ENCODE measurements at places on chromosomes 16 and 17. TPM values are rescaled to one million over a fixed set of nuclear protein-coding genes. Genes with fewer than 3 reads are reported as not detected.

Gene SGSH
- total RNA-seq = 64.8 TPM

Gene STX1B
- 0.58 TPM for total RNA-seq

Gene LDHD
- 14.5 TPM for total RNA-seq

Gene SRRM2
- 677 TPM for total RNA-seq

Gene OSGIN1
- 22.4 TPM for total RNA-seq

Gene DRC7
- 1.9 TPM for total RNA-seq

Gene CDH8
- total RNA-seq = 0.43 TPM

Gene EPX
- not detected for total RNA-seq

Gene ARHGAP23
- total RNA-seq = 37.6 TPM

Gene TMEM238L
- 7.5 TPM for total RNA-seq

DNA sequence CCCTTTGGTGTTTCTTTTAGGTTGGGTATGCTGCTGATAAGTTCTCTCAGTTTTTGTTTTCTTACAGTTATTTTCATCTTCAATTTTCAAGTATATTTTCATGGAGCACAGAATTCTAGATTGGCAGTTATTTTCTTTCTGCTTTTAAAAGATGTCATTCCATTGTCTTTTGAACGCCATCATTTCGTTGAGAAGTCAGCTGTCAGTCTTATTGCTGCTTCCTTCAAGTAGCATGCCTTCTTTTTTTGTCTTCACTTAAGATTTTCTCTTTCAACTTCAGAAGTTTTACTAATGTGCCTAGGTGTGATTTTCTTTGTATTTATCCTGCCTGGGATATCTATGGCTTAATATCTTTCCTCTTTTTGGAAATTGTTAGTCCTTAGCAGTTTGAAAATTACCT is 262.2 kb upstream of the PMFBP1 start:
- no peak for DNase-seq

DNA sequence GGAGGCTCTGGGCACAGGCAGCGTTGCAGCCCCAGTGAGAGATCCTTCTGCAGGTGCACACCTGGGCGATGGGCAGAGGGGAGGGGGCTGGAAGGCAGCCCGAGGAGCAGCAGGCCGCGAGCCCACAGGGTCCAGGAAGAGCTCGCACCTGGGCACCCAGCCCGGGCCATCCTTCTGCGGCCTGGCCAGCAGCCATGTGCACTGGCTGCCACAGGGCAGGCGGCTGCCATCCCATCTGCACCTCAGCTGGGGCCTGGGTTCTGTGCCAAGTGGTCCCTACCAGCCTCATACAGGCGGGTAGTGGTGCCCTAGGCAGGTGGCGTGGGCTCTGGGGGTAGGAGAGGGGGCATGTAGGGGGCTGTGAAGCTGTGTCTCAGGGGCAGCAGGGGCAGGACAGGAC is 197.2 kb downstream of the RBFOX3 start:
- DNase-seq = no peak

DNA sequence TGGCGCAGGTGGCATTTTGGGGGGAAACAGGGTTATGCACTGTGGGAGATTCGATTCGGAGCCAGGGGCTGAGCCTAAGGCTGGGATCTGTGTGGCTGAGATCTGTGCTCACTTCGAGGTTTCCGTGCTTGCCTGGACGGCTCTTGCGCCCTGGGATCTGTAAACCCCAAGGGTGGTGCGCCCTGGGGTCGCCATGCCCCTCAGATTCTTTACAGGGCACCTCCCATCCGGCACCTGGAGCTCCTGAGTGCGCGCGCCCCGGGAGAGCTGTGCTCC is 377 bp downstream of the SLC13A5 start:
- DNase-seq = no peak

GRCh38 chr16:25317732-25318316 is 60.2 kb upstream of the ZKSCAN2 start:
- DNase-seq = no peak

DNA sequence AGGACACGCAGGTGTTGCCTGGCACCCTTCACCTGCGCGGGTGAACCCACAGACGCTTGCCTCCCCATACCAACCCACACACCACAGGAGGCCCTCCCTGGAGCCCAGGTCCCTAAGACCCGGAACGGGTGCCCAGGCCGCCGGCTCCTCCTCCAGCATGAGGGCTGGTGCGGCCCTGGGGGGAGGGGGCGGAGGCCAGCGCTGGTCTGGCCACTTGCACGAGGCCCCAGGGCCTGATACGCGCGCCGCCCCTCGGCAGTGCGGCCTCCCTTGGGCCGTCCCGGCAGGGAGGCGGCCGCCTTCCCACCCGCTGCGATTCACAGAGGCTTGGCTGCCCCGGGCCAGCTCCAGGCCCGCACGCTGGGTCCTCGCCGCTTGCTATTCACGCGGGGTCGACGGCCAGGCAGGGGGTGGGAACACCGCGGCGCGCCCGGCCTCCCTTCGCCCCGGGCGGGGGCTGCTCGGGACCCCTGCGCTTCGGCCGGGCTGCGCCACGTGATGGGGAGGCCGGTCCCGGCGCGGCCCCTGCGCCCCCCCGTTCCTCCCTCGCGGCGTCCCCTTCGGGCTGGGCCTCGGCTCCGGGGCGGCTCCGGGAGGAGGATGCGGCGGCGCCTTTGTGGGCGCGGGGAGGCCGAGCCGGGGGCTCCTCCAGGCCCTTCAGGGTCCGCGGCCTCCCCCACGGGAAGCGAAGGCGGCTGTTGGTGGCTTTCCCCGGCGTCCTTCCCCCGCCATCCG is 685 bp downstream of the FASN start:
- no peak for DNase-seq

DNA sequence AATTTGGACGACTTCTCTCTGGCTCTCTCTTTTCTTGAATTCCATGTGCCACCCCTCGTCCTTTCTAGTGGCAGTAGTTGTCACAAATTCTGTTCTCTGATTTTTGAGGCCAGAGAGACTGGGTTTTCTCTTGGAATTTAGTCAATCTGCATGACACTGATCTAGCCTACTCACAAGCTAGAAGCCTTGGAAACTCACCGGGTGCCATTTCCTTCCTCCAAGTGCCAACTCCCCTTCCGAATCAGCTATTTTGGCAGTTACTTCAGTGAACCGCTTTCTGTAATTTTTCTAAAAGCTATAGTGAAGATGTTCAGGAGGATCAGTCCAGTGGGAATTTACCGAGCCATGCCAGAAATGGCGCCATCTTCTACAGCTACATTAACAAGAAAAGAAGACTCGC is 228.9 kb downstream of the PMP22 start:
- DNase-seq = no peak

GRCh38 chr17:52674686-52675085 is 516.2 kb upstream of the CA10 start:
- no peak for DNase-seq

DNA sequence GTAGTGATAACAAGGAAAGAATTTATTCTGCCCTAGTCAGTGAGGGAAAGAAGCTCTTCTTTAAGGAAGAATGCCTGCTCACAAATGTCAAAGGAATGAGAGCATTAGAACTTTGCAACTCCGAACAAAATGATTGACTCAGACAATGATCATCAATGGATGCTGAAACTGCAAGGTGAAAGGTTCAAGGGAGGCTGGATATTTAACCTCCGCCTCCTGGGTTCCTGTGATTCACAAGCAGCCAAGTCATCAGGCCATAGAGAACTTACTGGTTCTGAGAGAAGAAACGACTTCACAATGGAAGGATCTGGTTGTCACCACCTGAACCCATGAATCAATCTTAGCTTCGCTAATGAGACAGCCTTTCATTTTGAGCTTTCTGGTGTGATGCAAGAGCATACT is 16.0 kb upstream of the SCNN1B start:
- DNase-seq = no peak

- no peak for DNase-seq
Measured at GRCh38 chr16:66572356-66572755, 6.1 kb downstream of the CMTM1 start.

DNA sequence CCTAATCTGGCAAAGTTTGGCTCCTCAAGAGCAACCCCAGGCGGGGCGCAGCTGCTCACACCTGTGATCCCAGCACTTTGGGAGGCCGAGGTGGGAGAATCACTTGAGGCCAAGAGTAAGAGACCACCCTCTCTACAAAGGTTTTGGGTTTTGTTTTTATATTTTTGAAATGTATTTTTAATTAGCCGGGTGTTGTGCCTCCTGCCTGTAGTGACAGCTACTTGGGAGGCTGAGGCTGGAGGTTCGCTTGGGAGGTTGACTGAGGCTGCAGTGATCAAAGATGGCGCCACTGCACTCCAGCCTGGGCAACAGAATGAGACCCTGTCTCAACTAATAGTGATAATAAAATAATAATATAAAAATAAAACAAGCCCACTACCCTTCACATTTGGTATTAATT is 756 bp upstream of the USP7 start:
- DNase-seq = no peak

- DNase-seq = no peak
Measured at GRCh38 chr17:49260817-49261291, 30.3 kb upstream of the PHOSPHO1 start.

DNA sequence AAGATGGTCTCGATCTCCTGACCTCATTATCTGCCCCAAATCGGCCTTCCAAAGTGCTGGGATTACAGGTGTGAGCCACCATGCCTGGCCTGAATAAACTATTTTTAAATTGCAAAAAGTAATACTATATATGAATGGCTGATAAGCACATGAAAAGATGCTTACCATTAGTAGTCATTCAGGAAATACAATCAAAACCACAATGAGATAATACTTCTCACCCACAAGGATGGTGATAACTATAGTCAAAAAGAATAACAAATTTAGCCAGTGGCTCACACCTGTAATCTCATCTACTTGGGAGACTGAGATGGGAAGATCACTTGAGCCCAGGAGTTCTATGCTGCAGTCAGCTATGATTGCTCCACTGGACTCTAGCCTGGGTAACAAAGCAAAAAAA is 2.4 kb upstream of the TACO1 start:
- no peak for DNase-seq

- no peak for DNase-seq
Measured at GRCh38 chr17:68567035-68567434, 34.1 kb downstream of the FAM20A start.

DNA sequence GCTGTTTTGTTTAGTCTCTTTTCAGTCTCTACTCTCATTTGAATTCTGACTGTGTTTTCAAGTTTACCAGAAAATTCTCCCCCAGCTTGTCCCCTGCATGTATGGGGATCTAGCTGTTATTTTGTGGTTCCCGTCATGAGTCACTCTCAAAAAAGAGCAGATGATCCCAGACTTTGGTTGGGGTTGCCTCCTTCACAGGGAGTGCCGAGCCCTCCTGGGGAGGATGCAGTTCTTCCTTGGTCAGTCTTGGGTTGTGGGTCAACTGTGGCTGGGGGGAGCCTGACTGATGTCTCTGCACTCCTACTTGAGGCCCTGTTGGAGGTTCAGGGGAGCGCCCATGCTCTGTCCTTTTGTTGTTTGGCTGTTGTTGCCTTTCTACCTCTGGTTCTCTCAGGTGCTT is 37.7 kb downstream of the EPN2 start:
- no peak for DNase-seq

DNA sequence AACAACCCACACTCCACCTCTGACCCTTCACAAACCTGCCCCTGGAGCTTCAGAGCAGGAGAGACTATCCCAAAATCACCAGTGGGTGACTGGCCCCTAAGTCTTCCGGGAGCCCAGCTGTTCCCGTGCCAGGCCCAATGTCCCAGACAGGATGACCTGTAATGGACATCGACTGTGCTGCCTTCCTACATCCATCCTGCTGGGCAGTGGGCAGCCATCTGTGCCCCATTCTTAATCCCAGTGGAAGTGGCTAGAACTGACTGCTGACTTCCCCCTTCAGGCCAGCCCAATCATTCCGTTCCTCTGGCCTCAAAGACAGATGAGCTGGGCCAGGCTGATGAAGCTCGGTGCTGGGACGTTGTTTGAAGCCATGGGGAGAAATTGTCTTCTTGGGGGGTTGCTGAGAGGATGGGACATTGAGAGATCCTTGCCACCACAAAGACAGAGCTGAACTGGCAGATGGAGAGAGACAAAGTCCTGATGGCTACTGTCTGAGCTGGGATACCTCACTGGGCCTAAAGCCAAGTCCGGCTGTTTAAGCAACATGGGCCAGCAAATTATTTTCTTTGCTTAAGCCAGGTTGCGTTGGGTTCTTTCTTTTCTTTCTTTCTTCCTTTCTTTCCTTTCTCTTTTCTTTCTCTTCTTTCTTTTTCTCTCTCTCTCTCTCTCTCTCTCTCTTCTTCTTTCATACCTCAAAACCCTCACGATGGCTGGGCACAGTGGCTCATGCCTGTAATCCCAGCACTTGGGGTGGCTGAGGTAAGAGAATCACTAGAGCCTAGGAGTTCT is 17.9 kb upstream of the ALOX15B start:
- DNase-seq = no peak

- peak; percentile 60 for DNase-seq
Measured at GRCh38 chr16:88826070-88826840, 14.5 kb upstream of the APRT start.

DNA sequence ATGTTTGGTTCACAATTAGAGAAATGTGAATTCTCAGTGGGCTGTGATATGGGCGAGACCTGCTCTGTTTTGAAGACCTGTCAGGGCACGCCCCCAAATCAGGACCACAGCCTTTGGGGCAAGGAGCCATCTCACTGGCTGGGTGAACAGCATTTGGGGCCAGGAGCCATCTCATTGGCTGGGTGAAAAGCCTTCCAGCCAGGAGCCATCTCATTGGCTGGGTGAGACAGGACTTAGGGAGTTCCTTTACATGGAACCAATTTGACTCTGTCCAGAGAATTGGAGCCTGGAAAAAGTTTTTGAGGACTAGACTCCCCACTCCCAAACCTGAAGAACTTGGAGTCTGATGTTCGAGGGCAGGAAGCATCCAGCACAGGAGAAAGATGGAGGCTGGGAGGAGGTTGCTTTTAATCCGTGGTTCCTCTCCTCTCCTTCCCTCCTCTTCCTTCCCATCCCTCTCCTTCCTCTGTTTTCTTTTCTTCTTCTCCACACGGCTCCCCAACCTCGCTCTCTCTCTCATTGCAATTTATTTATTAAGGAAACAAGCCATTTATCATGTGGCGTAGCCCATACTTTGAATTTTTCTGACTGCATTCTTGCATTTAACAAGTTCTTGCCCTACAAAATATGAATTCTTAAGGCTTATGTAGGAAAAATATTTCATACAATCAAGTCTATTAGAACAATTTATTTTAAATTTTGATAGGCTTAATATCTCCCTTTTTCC is 19.7 kb downstream of the FOXL1 start:
- no peak for DNase-seq

GRCh38 chr16:57021757-57022156 is 32.4 kb downstream of the NLRC5 start:
- no peak for DNase-seq

DNA sequence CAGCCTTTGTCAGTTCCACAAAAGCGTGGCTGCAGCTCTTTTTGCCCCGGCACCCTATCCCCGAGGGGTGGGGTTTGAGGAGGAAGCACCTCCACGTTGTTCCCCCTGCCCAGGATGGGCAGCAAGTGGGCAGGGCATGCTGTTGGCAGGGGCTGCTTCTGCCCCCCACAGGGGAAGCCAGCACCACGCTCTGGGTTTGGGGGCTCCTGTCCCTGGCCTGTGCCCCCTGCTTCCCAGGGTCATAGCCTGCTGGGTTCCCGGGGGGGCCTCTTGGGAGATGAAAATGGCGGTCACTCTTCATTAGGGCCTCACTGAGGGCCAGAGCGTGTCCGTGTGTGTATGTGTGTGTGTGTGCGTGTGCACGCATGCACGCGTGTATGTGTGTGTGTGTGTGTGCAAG is 22.8 kb downstream of the LASP1 start:
- DNase-seq = no peak

All from mucosa of gallbladder (tissue), 1 donor.